ENCODE measurements at places on chromosomes 1 and 21.

- no peak for DNase-seq
Measured at GRCh38 chr1:224276771-224277487, 53.0 kb downstream of the NVL start.

- no peak for DNase-seq
Measured at GRCh38 chr1:224430511-224431113, 4.0 kb downstream of the WDR26 start.

DNA sequence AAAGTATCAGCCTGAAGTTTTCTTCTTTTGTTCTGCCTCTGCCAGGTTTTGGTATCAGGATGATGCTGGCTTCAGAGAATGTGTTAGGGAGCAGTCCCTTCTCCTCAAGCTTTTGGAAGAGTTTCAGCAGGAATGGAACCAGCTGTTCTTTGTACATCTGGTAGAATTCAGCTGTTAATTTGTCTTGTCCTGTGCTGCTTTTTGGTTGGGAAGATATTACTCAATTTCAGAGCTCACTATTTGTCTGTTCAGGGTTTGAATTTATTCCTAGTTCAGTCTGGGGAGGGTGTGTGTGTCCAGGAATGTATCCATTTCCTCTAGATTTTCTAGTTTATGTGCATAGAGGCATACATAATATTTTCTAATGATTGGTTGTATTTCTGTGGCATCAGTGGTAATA, 12.8 kb downstream of the ZNF678 start:
- no peak for DNase-seq

- DNase-seq: no peak
Measured at GRCh38 chr1:236524142-236524894, 536 bp downstream of the LGALS8 start.

DNA sequence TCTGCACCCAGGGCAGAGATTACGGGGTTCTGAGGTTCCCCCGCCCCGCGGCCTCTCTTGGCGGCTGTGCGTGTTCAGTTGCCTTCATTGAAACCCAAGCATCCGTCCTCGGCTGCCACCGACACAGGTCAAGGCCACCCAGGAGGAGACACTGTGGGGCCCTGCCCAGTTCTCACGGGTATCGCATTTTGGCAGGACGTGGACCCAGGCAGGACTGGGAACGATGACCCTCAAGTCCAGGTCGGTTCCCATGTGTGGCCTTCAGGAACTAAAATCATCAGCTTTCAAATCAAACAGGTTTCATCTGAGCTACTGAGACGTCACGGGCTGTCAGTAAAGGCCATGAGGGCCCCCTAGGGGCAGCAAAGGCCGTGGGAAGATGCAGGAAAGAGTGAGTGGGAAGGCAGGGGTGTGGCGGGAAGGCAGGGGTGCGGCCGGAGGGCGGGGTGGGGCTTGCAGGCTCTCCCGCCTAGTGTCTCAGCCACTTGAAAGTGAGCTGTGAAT, 7.0 kb upstream of the C1orf174 start:
- DNase-seq: no peak

GRCh38 chr1:54795841-54796468, 5.2 kb downstream of the TTC22 start:
- DNase-seq: no peak

DNA sequence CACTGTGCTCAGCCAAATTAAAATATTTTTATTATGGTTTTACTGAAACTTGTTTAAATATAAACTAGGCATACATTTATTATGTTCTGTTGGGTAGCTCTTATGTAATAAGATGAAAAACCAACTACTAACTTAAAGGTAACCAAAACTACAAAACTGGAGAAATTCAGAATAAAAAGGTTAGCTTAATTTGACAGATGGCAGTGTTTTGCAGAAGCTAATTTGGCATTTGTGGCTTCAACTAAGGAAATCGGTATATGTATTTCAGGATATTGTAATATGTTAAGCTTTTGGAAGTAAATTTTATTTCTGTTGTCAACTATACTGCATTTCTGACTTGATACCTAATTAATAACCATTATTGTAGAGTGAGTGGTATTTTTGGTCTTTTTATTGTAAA, 18.8 kb downstream of the USP25 start:
- no peak for DNase-seq

DNA sequence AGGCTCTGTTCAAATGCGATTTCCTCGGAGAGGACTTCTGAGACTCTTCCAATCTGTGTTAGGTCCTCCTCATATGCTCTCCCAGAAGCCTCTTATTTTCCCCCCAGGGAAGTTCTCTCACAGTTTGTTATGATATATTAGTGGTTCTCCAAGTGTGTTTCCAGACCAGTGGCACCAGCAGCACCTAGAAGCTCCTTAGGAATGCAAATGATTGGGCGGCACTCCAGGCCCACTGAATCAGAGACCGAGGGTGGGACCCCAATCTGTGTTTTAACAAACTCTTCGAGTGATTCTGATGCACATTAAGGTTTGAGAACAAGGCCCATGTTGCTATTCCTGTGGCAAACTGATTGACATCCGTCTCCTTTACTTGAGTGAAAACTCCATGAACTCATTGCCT, 63.0 kb downstream of the NMNAT2 start:
- no peak for DNase-seq

- DNase-seq: peak; percentile 39
Measured at GRCh38 chr1:206935491-206936067, 10.7 kb downstream of the PIGR start.

DNA sequence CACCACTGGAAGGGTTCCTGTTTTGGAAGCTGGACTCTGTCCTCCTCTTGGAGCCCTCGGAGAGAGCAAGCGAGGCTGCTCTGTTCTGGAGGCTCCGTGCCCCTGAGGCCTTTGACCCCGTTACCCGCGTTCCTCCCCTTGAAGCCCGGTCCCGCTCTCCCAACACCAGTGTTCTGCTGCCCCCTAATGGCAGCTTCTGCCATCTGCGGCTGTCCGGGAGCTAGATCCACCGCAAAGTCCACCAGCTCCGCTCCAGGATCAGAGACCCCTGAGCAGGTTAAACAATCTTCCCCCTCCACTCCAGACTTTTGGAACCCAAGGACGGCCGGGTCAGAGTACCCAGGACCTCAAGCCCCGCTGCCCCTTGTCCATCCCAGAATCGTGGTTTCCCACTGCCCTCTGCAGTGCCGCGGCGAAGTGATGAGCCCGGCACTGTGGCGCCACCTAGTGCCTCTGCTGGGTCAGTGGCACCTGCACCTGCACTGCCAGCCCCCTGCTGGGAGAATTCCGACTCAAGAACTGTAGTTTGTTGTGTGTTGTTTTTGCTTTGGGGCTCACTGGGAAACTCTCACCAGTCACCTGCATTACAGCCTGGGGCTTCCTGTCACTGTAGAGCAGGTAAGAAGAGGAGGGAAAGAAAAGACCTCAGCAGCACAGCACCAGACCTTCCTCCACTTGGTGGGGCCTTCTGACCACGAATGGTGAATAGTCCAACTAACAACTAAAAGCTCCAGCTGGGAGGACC, 63.5 kb upstream of the NFASC start:
- peak; percentile 80 for DNase-seq

DNA sequence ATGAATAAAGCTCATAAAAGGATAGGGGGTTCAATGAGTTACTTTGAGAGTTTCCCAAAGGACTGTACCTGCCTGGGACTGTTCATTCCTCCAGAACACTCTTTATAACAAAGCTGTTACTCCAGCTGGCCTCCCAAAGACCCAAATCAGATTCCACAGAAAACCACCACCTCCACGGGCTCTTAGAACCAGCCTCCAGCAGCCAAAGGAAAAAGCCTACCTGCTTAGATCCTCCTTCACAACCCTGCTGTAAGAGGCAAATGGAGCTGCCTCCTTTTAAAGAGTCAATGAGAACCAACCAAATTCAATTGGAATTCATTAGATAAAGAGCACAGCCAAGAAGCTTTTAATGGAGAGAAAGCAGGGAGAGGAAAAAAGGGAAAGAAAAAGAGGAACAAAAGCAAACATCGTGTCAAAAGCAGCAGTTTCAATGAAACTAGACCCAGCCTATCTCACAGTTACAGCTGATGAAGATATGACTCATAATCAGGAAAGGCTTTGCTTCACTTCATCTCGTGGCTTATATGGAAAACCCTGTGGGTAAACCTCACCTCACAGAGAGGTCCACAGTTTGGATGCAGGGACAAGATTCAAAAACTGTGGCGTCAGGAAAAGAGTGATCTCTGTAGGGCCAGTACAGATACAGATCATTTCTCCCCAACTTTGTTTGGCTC, 27.8 kb upstream of the FMO4 start:
- no peak for DNase-seq

DNA sequence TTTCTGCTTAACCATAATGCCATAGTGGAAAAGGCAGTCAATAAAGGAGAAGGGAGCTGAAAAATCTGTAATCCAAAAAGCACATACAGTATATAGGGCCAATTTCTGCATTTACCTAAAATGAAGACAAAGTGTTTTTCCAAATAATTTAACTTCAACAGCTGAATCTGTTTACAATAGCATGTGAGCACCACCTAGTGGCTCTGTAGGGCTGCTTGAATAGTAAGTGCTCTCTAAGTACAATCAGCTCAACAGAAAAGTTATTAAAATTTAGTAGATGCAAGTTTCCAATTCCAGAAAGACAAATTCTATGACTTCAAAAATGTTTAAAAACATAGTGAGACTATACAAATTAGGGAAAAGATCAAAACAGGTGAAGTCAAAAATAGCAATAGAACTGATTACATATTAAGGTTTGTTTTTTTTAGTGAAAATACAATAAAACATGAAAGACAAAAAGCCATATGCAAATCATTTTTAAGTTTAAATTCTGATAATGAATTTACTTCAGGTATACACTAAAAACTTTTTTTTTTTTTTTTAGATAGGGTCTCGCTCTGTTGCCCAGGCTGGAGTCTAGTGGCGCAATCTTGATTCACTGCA, 220.0 kb downstream of the SETD4 start:
- DNase-seq: peak; percentile 18

- DNase-seq: peak; percentile 22
Measured at GRCh38 chr1:21822349-21822748, 10.3 kb downstream of the LDLRAD2 start.

GRCh38 chr1:198056255-198056654, 100.5 kb upstream of the NEK7 start:
- DNase-seq: peak; percentile 39

DNA sequence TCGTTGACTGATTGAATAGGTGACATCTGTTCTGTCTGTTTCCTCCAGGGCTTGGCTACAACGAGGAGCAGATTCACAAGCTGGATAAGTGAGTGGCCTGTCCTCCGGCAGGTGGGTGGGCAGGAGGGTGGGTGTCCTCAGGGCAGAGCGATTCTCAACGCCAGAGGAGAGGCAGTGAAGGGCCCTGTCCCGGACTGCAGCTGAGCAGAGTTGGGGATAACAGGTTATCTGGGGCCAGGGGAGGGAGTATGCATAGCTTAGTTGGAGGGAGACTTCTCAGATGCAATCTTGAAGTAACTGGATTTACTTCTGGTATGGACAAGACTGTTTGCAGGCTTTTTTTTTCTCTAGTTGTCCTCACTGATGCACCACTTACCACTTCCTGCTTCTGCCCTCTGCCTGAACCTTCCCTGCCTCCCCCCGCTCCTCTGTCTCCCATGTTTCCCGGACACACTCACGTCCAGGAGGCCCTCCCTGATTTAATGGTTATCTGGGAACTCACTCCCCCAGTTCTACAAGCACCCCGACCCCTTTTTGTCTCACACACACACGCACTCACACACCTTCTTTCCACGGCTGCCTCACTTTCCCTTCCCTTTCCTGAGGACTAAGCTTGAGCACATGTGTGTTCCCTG, 16.4 kb upstream of the RASSF5 start:
- DNase-seq: no peak

- no peak for DNase-seq
Measured at GRCh38 chr1:20962576-20963258, 175.6 kb upstream of the HP1BP3 start.

GRCh38 chr1:228064741-228065542, 17.6 kb upstream of the ARF1 start:
- no peak for DNase-seq

GRCh38 chr1:52635321-52636089, 2.5 kb downstream of the SHISAL2A start:
- DNase-seq: no peak

DNA sequence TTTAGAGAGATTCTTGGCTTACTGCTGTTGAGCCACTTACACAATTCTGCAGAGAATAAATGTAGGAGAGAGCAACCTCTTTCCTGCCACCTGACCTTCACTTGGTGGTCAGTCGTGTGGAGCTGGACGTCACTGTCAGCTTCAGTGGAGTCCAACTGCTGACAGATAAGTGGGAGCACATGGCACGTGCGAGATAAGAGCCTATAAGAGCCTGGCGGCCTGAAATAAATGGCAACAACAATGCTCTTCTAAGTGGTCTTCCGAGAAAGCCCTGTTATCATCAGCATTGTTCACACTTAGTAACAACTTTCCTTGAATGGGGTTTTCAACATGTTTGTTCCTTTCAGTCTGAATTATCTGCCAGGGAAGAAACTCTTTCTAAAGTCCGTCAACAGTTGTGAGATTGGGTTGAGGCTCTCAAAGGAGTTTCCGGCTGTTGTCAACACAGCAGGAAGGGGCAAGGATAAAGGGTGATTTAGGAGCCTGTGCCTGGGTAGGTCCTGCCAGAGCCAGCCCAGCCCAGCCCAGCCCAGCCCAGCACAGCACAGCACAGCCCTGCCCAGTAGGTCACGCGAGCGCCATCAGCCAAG, 57.2 kb upstream of the RUNX1 start:
- DNase-seq: no peak

- no peak for DNase-seq
Measured at GRCh38 chr1:156064615-156065014, 3.7 kb downstream of the RAB25 start.

- no peak for DNase-seq
Measured at GRCh38 chr1:107897438-107898345, 67.3 kb downstream of the VAV3 start.

DNA sequence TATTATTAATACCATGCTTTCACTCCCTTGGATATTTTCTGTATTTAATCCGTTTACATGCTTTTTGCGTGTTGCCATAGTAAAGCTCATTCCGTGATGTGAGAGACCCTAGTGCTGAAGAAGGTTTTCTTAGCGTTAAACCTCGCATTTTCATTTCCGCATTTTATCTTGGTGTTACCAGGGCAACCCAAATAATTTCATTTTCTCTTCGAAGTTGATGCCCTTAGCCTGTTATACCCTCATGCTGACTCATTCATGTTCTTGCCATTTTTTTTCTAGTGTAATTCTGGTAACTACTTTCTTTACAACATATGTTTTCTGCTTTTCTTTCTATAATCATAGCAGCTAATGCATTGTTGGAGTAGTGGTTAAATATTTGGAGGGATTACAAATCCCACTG, 37.2 kb downstream of the LRRC8C start:
- DNase-seq: no peak

Measured in iPS DF 6.9 (cell line).